Endodermal cell (in vitro differentiated cells): ENCODE measurements at places on chromosomes 6 and 20.
A peak's percentile ranks its signal among the peaks of the same experiment; 100 is the strongest.

DNA sequence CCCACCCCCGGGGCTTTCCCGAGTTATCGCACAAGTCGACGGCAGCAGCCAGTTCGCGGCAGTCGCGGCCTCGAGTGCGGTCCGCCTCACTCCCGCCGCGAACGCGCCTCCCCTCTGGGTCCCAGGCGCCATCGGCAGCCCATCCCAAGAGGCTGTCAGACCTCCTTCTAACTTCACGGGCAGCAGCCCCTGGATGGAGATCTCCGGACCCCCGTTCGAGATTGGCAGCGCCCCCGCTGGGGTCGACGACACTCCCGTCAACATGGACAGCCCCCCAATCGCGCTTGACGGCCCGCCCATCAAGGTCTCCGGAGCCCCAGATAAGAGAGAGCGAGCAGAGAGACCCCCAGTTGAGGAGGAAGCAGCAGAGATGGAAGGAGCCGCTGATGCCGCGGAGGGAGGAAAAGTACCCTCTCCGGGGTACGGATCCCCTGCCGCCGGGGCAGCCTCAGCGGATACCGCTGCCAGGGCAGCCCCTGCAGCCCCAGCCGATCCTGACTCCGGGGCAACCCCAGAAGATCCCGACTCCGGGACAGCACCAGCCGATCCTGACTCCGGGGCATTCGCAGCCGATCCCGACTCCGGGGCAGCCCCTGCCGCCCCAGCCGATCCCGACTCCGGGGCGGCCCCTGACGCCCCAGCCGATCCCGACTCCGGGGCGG, 1.6 kb downstream of the GNAS start:
- peak; percentile 63 for DNase-seq

DNA sequence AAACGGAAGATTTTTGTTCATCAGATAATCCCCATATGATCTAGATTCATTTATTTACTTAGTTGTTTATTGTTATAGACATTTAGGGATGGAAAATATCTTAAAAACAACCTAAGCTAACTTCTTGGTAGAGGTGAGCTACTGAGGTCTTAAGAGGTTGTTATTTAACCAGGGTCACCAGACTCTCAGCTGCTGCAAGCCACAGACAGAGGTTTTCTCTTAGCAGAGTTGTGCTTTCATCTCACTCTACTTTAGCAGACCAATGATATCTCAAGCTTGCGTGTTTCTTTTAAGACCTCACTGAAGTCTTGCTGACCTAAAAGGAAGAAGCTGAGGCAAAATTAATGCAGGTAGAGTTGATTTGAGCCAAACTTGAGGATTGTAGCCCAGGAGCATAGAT, 43.6 kb downstream of the NCOA7 start:
- no peak for DNase-seq

DNA sequence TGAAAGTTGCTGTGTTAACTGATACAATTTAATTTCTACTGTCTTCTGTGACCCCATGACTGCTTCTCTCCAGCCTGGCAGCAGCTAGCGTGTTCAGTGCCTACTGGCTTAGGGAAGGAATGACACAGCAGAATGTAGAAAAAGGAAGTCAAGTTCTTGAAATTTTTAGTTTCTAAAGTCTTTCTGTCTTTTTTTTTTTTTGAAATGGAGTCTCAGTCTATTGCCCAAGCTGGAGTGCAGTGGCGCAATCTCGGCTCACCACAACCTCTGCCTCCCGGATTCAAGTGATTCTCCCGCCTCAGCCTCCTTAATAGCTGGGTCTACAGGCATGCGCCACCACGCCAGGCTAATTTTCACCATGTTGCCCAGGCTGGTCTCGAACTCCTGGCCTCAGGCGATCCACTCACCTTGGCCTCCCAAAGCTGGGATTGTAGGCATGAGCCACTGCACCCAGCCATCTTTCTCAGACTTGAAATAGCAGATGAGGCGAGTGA, 39.3 kb downstream of the PCNA start:
- DNase-seq = no peak

- DNase-seq = no peak
Observed at GRCh38 chr6:44489910-44490604, 102.6 kb downstream of the CDC5L start.

DNA sequence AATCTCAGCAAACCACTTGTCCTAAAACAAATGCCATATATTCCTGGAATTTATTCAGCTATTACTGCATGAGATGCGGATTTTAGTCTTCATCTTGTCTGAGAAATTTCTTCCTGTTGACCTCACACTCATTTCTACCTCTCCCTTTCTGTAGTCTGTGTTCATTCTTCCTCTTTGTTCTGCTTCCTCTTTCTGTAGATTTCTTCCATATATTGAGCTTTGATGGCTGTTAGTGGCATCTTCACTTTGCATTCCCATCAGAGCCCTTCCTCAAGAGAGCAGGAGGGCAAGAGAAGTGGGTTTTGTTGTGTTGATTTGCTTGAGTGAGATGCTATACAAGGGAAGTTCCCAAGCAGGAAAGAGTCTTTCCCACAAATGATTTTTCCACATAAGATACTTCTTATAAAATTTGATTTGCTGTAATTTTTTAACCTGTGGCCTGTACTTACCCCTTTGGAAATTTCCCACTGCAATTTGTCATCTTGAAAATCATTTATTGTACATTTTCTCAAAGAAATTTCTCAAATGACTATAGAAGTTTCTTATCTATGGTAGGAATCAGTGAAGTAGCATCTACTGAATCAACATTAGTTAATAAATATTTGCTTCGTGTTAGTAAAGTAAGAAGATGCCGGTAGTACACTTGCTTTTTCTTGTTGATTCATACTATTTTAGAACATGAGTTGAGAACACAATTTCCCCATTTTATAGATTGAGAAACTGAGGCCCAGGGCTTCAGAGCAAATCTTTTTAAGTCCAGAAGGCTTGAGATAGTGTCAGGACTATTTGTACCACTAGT, 43.8 kb downstream of the MAP3K4 start:
- no peak for DNase-seq

GRCh38 chr6:53109612-53110011, 39.0 kb downstream of the GCM1 start:
- peak; percentile 18 for DNase-seq
